ENCODE measurements at places on chromosomes 4 and X. TPM values are rescaled to one million over a fixed set of nuclear protein-coding genes. Genes with fewer than 3 reads are reported as not detected.

UGT2A1 gene
- total RNA-seq, result not detected

OTOP1 gene
- total RNA-seq, result not detected

GRCh38 chrX:37613933-37614332 is 42.5 kb downstream of the LANCL3 start:
- DNase-seq, result no peak

DNA sequence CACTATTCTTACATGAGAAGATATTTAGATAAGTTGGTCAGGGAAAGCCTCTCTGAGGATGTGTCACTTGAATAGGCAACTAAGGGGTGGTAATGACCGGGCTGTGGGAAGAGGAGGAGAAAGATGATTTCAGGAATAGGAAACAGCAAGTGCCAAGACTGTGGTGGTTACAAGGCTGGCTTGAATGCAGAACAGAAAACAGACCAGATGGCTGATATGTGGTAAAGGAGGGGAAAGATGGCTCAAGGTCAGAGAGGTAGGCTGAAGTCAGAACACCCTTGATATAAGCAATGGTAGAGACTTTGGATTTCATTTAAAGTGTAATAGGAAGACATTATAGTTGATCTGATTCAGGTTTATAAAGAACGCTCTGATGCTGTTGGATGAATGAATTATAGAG is 15.0 kb downstream of the TLR7 start:
- no peak for DNase-seq

DNA sequence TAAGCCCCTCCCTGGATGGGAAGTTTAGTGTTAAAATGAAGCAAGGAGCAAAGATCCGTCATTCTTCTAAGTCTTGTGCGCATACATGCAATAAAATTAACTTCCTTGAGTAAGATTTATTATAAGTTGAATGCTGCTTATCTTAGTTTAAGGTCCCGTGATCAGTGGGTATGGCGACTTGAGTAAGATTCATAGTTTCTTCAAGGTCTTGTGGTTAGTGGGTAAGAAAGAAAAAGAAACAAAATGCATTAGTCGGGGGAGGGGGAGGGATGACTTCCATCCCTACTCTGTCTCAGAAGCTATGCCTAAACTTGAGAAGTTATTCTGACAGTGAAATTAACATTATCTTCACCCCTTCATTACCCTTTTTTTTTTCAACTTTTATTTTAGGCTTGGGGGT is 127.3 kb upstream of the MAGEB16 start:
- no peak for DNase-seq
